ENCODE measurements at places on chromosomes 13 and 19. TPM values are rescaled to one million over a fixed set of nuclear protein-coding genes. Genes with fewer than 3 reads are reported as not detected.

DNA sequence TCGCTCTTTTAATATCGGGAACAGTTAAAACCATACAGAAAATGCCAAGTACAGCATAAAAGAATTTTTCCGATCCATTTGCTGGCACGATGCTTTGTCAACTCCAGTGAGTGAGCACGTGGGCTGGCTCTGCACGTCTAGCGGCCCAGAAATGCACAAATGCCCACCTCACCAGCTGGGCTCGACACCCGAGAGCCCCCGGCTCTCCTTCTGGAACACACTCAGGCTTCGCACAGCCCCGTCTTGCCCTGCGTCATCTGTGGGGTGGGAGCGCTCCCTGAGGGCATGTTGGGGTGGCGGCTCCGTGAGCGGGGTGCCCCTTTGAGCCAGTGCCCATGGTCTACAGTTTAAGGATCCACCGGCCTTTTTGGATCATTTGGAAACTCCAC is 24.5 kb downstream of the ATP4B start:
- H3K36me3 ChIP-seq, result peaks cover 53% of the 10 kb centered on the region
- no peak overlapping the region for H3K4me3 ChIP-seq
- no peaks in the 10 kb centered on the region for H3K4me1 ChIP-seq

DNA sequence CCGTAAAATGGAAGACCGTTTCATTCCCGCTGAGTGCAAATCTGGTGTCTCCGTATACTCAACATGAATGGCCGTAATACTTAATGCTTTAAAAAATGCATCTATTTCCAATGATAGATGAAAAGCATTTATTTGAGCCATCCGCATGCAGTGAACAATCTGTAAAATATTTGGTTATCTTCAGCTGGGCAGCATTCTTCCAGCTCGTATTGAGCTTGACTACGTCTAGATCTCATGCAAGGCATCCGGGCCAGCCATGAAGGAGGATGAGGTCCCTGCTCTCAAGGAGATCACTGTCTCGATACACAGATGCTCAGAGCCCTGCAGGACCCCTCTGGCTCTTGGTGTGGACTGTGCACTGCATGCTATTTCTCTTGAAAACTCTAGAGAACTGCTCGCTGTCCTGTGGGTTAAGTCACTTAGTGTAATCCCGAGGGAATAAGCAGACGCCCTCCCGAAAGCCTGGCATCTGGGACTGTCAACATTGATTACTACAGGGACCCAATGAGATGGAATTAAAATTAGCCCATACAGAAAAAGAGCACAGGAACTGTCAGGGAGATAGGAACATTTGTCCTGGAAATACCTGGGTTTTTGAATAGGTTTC is 112.4 kb upstream of the RNF113B start:
- H3K27ac ChIP-seq, result no peak overlapping the region
- H3K4me1 ChIP-seq, result peaks cover 4% of the 10 kb centered on the region
- no peak for DNase-seq
- H3K36me3 ChIP-seq, result no peaks in the 10 kb centered on the region
- no peaks in the 10 kb centered on the region for H3K27me3 ChIP-seq
- no peak overlapping the region for H3K4me3 ChIP-seq

The YJU2 gene
- total RNA-seq, result 28.6 TPM

The CD70 gene
- total RNA-seq, result 0.84 TPM

The LYPD3 gene
- total RNA-seq, result 4.1 TPM
